ENCODE measurements at places on chromosomes 2 and 18.

DNA sequence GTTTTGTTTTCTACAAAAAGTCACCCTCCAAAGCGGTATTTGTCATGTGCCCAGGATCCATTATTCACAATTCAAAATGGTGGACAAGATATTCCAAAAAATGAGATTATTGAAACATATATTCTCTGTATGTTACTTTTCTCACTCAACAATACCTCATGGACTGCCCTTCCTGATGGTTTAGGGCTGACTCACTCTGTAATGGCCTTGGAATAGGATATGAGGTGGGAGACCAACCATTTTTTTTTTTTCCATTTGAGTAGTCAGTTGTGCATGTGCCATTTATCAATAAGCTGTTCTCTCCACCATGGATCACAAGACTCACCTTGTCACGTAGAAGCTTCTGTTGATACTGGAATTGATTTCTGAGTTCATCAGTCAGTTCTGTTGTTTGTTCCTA is 64.5 kb downstream of the LYPD6 start:
- DNase-seq, result no peak

DNA sequence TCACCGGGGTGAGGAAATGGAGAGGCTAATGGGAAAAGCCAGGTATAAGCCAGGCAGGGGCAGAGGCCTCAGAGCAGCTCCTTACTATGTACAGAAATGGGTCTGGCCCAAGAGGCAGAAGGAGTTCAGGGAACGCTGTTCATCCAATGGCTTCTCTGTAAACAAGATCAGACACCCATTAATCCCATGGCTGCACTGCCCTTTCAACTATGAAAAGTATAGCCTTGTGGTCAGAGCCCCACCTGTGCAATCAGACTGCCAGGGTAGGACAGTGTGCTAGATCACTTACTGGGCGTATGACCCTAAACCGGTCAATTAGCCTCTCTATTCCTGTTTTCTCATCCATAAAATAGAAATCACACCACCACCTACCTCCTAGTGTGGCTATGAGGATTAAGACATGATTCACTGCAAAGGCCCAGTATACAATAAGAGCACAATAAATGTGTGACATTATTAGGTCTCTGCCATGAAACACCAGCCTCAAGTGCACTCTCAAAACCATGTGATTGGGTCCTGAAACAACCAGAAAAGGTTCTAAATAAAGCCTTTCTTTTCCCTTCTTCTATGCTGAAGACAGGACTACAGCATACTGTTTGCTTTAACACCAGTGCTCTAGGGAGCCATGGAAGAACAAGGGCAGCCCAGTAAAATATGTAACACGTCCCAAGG is 4.4 kb downstream of the ANKRD44 start:
- DNase-seq, result no peak

DNA sequence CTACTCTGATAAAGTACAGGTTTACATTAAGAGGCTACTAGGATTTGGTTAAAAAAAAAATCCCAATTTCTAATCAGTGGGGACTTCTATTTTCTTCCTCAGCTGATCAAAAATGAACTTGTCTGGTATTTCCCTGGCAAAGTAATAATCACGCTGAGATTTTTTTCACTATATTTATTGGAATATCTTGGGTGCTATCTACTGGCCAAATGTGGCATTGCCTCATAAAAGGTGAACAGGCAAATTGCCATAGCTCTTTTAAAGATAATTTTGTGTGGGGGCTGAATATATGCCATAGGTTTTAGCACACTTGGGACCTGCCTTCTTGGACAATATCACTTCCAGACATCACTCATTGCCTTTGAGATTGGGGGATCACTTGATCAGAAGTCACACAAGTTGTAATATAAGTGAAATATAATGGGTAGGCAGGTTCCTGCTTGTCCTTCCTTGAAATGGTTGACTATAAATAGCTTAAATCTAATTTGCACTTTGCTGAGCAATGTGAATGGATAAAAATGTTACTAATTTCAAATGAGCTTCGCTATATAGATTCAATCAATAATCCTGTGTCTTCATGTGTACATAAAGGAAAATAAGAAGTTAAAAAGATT is 7.0 kb upstream of the NXPH2 start:
- DNase-seq, result no peak

GRCh38 chr18:37368110-37368954 is 197.3 kb downstream of the CELF4 start:
- DNase-seq, result no peak

- no peak for DNase-seq
Observed at GRCh38 chr2:142040556-142040955, 90.3 kb downstream of the LRP1B start.

GRCh38 chr18:65938592-65939372 is 188.0 kb downstream of the CDH7 start:
- DNase-seq, result peak; percentile 11

Data from HS-5 (cell line).